ENCODE measurements at places on chromosomes 11 and 22. TPM values are rescaled to one million over a fixed set of nuclear protein-coding genes. Genes with fewer than 3 reads are reported as not detected.

The GUCY1A2 gene
- total RNA-seq = 0.94 TPM

The XKR3 gene
- 0.05 TPM for total RNA-seq

The APOL5 gene
- total RNA-seq = 0.09 TPM

The ROBO4 gene
- 1.5 TPM for total RNA-seq

GRCh38 chr11:10455637-10456487, 798 bp downstream of the AMPD3 start:
- peaks cover 82% of the 10 kb centered on the region for H3K4me1 ChIP-seq
- peak overlapping the region; percentile 47 for H3K4me3 ChIP-seq
- peak overlapping the region; percentile 61 for H3K27ac ChIP-seq
- DNase-seq = peak; percentile 67
- H3K27me3 ChIP-seq = peaks cover 9% of the 10 kb centered on the region

- no peak overlapping the region for H3K27ac ChIP-seq
- H3K4me3 ChIP-seq = no peak overlapping the region
- no peaks in the 10 kb centered on the region for H3K36me3 ChIP-seq
- DNase-seq = no peak
- H3K27me3 ChIP-seq = no peaks in the 10 kb centered on the region
Measured at GRCh38 chr22:17890245-17890671, 116.0 kb upstream of the BID start.

GRCh38 chr22:17077255-17077654, 7.5 kb upstream of the IL17RA start:
- DNase-seq = no peak
- H3K36me3 ChIP-seq = no peaks in the 10 kb centered on the region
- no peak overlapping the region for H3K27ac ChIP-seq
- H3K4me3 ChIP-seq = no peak overlapping the region
- H3K27me3 ChIP-seq = no peaks in the 10 kb centered on the region

DNA sequence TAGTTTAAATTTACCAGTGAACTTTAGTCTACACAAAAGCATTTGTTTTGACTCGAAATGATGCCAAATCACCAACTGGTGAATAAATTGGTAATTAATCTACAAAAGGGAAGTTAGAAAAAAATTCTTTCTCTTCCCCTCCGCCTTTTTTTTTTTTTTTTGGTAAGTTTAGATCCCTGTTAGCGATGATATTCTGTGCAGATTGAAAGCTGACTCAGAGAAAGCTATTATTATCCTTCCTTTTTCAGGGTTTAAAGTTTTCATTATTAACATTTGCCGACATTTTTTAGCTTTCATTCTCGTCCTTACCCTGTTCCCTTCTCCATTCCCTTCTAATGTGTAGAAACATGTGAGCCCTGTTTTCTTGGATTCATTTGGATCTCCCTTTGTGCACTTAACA, 16.8 kb upstream of the NUP160 start:
- peaks cover 22% of the 10 kb centered on the region for H3K4me1 ChIP-seq
- no peak for DNase-seq

- H3K4me3 ChIP-seq = no peak overlapping the region
- peaks cover 18% of the 10 kb centered on the region for H3K4me1 ChIP-seq
- no peak overlapping the region for H3K27ac ChIP-seq
- no peak for DNase-seq
- no peaks in the 10 kb centered on the region for H3K27me3 ChIP-seq
- H3K36me3 ChIP-seq = no peaks in the 10 kb centered on the region
Measured at GRCh38 chr11:60831501-60832079, 10.3 kb upstream of the CCDC86 start.

Measured in thymus (tissue), 14 donors.